ENCODE measurements at places on chromosomes 1 and 21.

- no peak for DNase-seq
These were observed 23.3 kb upstream of the CD55 start for GRCh38 chr1:207298186-207298585.

DNA sequence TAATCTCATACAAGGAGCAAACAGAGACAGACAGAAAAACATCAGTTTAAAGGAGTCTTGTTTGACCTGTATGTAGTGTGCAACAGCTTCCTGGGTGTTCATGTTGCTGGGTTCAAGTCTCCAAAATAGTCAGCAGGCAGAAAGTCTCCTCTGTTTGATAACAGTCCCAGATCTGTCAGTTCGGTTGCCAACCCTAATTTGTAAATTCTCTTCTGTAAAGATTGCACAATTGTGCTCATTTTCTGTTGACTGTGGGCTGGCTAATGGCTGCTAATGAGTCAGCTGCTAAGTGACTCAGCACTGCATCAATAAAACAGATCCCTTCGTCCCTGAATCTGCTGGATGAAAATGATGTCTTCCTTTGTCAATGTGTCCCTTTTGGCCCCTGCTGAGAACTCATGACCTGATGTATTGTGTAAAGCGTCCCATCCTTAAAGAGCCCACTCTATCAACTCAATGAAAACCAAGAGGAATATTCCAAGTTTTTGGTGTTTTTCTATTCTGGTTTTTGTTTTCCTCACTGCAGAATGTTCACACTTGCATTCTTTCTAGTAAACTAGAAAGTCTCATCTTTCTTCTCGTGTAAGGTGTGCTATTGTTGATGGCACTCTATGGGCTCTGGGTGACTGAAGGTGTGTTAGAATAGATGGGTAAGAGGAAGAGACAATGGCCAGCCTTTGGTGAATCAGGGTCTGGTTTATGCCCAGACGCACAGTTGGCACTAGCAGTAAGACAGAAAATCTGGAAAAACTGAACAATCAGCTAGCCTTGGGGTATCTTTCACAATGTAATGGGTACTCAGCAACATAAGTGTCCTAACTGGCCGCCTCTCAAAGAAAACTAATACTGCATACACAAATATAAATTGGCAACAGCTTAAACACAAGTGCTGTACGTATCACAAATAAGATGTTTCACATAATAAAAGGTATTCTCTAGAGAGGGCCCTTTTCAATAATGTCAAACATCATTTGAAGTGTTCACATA, 75.1 kb upstream of the SIPA1L2 start:
- DNase-seq: peak; percentile 63

DNA sequence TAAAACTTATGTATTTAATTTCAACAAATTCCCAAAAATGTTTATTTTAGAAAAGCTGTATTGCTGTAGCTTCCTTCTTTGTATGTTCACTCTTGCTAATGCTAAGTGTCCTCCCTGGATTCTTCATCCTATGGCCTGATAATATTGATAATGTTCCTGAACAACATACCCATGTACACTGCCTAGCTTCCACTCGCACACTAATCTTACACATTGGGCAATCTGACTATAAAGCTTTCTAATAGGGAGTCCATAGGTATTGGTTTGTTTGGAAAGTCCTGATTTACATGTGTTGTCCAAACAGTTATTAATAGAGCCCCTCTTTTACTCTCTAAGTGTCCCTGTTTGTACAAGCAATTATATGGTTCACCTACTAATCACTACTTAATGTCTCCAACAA, 783 bp downstream of the F13B start:
- no peak for DNase-seq

DNA sequence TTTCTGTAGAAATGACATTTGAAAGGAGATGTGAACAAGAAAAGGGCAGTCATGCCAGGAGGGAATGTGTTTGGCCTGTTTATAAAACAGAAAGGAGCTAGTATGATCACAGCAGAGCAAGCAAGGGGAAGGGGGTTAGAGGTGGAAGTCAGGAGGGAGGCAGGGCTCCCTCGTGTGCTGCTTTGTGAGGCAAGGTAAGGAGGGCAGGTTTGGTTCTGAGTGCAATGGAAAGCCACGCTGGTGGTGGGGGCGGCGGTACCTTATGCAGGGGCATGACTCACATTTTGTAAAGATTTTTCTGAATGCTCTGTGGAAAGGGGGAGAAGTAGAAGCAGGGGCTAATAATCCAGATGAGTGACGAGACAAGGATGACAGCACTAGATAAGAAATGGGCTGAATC, 197.5 kb upstream of the C8B start:
- DNase-seq: no peak

GRCh38 chr1:211933946-211934714, 101.2 kb downstream of the INTS7 start:
- no peak for DNase-seq

GRCh38 chr21:34990842-34991241, 58.3 kb downstream of the RUNX1 start:
- no peak for DNase-seq

- no peak for DNase-seq
These were observed 5.5 kb upstream of the OLFML2B start for GRCh38 chr1:162029157-162029556.

DNA sequence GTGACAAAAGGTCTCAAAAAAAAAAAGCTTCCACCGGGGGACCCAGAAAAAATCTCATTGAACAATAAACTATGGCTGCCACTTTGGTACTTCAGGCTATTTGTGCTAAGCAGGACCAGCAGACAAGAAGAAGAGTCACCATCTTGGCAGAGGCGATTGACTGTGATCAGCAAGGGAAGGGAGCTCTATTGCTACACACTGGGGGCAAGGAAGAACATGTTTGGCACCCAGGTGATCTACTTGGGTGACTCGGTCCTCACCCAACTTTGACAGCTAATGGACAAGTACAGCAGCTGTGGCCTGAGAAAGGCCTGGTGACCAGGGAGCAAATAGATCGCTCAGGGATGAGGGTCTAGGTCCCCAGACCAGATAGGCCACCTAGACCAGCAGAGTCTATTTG, 53.4 kb upstream of the SRP9 start:
- DNase-seq: no peak

DNA sequence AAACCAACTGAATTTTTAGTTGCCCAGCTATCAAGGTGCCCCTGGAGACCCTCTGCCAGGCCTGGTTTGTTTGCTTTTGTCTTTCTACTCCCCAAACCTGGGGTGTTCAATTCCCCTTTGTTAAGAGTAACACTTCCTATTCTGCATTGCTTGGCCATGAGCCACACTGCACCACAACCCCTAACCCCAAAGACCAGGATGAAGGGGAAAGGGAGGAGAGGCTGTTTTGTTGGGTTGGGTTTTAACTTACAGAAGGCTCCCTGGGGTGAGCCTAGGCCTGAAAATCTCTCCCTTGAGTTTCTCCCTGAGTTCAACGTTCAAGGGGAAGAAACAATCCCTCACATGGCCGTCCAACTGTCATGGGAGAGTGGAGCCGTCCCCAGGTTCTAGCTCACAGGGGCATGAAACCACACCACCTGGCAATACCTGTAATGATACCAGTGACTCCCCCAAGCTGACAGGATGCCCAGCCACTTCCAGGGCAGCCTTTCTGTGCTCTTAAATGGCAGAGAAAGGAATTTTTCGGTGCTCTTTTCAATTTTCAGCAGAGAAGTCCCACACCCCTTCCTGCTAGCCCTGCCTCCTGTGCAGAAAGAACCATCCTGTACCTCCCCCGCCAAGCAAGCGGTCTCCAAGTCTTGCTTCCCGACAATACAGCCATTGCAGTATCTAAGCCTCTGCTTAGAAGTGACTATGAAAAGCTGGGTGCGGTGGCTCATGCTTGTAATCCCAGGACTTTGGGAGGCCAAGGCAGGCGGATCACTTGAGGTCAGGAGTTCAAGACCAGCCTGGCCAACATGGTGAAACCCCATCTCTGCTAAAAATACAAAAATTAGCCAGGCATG, 14.9 kb downstream of the SLC45A3 start:
- no peak for DNase-seq

GRCh38 chr1:108533351-108534083, 26.4 kb upstream of the EEIG2 start:
- DNase-seq: no peak

- no peak for DNase-seq
These were observed 49.2 kb upstream of the SARS1 start for GRCh38 chr1:109164538-109164937.

DNA sequence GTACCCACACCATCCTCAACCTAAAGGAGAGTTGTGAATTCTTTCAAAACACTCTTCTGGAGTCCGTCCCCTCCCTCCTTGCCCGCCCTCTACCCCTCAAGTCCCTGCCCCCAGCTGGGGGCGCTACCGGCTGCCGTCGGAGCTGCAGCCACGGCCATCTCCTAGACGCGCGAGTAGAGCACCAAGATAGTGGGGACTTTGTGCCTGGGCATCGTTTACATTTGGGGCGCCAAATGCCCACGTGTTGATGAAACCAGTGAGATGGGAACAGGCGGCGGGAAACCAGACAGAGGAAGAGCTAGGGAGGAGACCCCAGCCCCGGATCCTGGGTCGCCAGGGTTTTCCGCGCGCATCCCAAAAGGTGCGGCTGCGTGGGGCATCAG, 638 bp upstream of the OLIG2 start:
- no peak for DNase-seq

DNA sequence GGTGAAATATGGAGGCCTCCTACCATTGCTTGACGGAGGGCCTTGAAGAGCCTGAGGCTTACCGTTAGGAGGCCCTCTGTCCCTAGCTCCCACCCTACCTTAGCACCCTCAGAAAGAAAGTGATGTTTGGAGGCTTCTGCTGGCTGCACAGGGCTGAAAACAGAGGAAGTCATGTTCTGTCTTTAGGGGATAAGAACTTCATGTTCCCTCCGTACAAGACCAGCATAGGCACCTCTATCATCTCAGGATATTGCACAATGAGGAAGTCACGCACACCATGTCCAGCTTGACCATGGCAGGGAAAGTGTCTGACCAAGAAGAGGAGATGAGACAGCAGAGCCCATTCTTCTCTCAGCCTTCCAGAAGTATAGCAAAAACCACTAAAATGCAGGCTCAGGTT, 13.8 kb downstream of the ADORA3 start:
- no peak for DNase-seq

DNA sequence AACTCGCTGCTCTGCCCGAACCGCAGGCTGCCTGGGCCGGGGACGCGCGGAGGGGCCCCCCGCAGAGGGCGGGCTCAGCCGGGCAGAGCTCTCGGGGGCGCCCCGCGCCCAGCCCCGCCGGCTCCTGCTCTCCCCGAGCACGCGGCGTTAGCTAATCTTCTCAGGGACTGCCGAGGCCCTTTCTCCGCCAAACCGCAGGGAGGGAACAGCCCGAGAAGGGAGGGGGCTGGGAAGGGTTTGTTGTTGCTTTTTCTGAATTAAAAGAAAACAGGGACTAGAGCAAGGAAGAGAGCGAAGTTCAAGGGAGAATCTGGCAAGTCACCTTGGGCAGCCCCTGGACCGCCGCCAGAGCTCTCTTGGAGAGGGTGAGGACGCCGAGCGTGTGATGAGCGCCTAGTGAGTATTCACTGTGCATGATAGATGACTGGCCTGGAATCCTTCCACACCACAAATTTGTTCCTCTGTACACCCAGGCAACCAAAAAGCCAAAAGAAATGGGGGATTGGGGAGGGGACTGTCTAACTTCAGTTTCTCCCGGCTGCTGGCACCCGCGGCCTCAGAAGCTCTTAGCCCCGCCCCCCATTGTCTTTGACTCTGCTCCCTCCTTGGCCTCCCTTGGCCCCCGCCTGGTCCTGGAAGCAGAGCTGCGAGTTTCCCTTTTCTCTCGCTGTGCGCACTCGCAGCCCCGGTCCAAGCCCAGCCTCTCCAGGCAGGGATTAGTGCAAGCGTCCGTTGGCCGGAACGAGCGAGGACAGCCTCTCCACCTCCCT, 19.7 kb upstream of the LMX1A start:
- DNase-seq: peak; percentile 28

GRCh38 chr1:241113557-241113956, 243.4 kb downstream of the RGS7 start:
- no peak for DNase-seq

DNA sequence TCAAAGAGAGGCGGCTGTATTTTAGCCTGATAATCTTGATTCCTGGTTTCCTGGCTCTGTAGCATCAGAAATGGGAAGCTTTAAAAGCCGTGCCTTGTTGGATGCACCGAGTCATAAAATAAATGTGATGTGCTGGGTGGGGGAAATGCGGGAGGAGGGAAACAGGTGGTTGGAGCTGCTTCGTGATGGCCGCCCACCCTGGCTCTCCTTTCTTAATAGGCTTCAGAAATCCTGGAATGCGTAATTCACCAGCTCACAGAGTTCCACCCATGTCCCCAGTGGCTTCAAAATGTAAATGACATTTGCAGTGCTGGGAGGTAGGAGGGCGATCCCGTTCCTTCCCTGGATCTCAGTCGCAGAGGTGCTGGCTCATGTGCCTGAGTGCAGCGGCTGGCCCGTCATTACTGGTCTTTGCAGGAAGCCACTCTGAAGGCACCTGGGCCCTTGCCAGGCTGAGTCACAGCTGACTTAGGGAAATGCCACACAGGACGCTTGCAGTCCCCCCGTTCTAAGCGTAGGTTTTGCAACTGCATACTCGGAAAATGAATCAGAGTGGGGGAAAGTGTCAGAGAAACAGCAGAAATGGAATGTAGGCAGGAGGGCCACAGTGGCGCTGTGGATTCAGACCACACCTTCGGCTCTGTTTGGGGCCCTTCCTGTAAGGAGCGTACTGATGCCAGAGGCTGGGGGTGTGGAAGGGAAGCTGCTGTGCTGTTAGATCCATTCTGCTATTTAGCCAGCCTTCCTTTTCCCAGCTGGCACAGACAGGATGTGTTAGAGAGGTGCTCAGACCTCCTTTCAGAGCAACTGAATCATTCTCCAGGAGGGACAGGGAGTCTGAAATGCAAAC, 37.6 kb downstream of the GALNT2 start:
- peak; percentile 99 for DNase-seq

DNA sequence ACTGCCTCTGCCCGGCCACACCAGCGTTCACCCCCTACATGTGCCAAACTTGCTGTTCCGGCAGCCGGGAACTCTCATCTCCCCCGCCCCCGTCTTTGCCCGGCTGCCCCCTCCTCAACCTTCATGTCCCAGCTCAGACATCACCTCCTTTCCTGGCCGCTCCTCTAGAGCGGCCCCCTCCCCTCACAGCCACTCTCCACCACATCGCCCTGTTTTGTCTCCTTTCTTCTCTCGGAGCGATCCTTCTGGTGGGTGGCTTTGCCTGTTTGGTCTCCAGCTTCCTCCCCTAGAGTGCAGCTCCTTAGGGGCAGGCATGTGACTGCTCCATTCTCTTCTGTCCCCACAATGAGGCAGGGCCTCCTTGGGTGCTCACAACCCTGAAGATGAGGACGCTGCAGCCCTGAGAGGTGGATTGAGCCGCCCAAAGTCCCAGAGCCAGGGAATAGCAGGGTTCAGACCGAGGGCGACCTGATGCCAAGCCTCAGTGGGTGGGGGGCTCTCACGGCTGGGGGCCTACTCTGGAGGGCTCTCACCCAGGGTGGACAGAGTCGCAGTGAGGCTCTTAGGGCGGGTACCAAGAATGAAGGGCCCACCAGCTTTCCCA, 44.9 kb upstream of the ECE1 start:
- DNase-seq: no peak

DNA sequence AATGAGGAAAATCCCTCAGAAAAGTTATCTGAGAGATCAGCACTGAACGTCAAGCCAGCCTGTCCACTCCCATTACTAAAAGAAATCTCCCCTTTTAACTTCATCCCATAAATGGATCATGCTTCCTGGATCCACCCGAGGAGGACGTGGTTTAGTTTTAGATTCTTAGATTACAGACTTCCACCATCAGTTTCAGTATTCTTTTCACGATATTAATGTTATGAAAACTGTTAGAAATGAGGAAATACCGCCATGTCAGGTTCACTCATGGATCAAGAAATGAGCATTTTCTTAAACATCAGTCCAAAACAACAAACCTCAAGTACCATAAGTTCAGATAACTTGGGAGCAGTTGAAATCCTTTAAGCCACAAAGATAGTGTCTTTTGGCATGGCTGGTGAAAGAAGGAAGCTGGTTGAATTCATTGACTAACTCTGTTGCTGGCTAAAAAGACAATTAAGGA, 49.8 kb downstream of the NFIA start:
- DNase-seq: no peak
